ENCODE measurements at places on chromosomes 2 and 18.

GRCh38 chr2:119242276-119243119 is 18.9 kb downstream of the STEAP3 start:
- no peak for DNase-seq

- DNase-seq: no peak
Observed at GRCh38 chr2:31212659-31213600, 4.4 kb downstream of the CAPN14 start.

DNA sequence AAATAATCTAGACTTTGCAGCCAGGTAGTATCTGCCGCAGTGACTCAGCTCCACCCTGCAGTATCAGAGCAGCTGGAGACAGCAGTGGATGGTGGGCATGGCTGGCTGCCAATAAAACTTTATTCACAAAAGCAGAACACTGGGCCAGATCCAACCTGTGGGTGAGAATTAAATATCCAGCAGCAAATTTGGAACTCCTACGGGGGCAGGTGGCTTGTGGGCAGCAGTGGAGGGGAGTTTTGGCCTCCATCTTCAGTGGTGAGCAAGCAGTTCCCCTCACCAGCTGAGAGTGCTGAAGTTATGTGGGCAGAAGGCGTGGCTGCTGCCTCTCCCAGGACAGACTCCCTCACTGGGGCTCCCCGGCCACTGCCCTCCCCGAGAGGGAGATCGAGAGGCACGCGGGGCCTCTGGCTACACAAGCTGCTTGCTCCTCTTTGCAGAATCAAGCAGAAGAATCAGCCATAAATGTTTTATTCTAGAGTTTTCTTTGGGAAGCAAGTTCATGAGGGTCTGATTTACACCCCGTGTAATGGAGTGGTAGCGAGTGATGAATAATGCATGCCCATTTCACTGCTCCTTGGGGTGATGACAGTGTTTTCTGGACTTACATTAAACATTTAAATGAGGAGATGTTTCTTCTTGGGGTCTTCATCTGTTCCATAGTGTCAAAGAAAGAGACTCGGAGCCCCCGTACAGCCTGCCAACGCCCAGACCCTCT is 204.3 kb downstream of the SEPTIN10 start:
- DNase-seq: no peak

GRCh38 chr2:36420569-36421181 is 65.1 kb downstream of the CRIM1 start:
- DNase-seq: no peak

DNA sequence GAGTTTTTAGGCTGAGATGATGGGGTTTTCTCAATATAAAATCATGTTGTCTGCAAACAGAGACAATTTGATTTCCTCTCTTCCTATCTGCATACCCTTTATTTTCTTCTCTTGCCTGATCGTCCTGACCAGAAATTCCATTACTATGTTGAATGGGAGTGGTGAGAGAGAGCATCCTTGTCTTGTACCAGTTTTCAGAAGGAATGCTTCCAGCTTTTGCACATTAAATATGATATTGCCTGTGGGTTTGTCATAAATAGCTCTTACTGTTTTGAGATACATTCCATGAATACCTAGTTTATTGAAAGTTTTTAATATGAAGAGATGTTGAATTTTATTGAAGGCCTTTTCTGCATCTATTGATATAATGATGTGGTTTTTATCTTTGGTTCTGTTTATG is 181.8 kb downstream of the GBX2 start:
- no peak for DNase-seq

DNA sequence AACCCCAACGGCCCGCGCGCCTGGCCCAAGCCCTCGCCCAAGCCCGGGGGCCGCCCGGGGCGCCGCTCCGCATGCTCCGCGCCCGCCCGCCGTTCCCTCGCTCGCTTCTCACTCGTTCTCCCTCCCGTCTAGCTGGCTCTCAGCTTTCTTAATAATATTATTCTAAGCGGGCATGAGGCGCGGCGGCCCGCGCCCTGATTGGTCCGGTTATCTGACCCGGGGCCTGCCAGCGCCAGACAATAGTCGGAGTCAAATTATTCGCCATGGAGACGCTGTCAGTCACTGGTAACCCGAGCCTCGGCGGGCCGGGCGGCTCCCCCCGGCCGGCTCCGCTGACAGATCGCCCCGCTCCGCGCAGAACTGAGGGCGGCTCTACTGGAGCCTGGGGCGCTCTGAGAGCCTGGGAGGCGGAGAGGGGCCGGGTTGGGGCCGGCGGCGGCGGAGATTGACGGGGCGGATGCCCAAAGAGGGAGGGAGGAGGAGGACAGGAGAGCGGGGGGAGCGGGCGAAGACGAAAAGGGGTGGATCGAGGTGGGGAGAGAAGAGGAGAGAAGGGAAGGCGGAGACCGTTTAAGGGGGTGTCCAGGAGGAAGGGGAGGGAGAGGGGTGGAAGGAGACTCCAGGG is at the start of gene SIX2:
Gene SIX2, minus strand, starts transcription at position 150 of the 625 bp plus-strand sequence. CDS start 342 bp downstream, outside the sequence.
- no peak for DNase-seq

GRCh38 chr2:49044350-49045079 is 109.8 kb downstream of the FSHR start:
- no peak for DNase-seq

GRCh38 chr18:21270453-21270852 is 28.4 kb downstream of the GREB1L start:
- DNase-seq: no peak

- DNase-seq: no peak
Observed at GRCh38 chr2:58228299-58228698, 12.8 kb downstream of the FANCL start.

DNA sequence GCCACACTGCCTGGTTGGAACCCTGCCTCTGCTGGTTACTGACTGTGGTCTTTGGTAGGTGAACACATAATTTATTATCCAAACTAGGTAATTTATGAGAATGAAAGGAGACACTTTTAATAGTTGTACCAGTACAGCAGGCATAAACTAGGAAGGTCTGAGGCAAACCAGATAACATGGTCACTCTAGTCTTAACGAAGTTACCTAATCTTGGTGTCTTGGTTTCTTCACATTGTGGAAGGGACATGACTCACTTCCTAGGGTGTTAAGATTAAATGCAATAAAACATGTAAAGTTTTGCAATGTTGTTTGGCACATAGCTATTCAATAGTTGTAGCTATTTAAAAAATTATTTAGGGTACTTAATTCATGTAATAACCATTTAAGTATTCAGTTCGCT is 23.3 kb downstream of the SPTBN1 start:
- no peak for DNase-seq

DNA sequence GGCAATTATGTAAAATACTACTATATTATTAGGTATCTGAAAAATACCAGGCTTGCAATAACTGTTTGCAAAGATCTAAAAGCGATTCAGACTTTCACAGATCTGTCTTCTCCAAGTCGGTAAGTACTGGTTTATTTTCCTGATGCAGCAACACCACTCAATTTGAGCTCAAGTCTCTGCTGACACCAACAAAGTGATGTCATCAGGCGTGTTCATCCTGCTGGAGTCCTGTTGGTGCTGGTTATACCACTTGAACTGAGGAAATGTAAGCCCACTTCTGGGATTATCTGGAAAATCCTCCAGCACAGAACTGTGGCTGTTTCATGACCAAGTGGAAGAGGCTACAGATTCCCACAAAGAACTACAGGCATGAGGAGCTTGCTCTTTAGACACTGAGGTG is 267.6 kb downstream of the BCL2 start:
- no peak for DNase-seq

DNA sequence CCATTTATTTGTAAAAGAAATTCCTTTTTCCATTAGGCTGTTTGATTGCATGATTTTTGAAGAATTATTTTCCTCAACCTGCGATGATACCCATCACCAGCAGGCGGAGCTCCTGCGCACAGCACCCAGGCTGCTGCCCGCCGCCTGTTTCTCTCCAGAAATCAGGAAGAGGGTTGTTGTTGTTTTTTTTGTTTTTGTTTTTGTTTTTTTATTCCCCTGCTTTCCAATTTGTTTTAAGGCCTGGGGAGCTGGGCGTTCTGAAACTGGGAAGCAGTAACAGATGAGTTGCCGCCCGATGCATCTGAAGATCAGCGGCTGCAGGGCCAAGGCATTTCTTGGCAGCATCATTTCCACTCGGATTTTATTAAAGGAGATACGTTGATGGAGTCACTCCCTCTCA is 132.1 kb downstream of the MBP start:
- DNase-seq: peak; percentile 40

GRCh38 chr2:6372317-6372901 is 493.3 kb downstream of the CMPK2 start:
- no peak for DNase-seq
